ENCODE measurements at places on chromosomes 6 and 20.

DNA sequence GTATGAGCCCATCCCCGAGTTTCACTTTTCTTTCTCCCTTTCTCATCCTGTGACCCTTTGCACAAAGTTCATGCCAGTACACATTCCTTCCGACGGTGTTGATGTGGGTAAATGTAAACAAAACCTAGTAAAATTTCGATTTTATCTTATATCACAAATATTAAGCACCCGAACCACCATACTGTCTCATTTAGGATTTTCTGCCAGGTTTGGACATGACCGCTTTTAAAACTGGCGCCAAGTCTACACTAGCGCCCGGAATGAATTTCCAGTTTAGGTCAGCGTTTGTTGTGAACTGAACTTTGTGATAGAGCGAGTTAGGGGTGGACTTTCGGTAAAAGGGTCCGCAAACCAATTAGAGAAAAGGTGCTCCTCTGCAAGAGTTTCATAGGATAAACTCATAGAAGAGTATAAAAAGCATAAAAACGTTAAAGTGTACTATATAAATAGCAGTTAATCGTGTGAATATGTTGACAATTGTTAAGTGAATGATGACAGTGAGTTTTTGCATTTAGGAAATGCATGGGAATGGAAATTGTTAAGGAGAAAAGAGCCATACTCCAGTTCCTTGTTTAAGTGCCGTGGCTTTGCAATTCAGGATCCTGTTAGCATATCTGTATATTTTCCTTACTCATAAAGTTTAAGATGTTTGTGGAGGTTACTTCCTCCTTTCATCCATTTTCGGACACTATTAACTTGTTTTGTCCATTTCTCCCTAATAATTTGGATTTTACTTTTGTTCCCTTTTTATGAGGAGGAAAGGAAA is 937 bp downstream of the AKAP7 start:
- no peak for DNase-seq

DNA sequence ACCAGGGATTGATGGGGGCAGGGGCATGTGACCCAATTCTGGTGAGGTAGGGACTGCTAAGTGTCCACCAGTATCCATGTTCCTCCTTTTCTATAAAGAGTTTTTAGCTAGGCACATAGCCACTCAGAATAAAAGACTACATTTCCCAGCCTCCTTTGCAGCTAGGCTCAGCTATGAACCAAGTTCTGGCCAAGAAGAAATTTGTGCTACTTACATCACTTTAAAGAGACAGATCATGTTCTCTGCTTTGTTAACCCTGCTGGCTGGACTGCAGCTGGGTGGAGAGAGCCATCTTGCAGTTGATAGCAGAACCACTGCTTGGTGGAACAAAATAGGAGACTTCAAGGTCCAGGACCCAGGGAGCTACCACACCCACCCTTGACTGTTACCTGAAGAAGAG is 5.3 kb upstream of the CCM2L start:
- no peak for DNase-seq

DNA sequence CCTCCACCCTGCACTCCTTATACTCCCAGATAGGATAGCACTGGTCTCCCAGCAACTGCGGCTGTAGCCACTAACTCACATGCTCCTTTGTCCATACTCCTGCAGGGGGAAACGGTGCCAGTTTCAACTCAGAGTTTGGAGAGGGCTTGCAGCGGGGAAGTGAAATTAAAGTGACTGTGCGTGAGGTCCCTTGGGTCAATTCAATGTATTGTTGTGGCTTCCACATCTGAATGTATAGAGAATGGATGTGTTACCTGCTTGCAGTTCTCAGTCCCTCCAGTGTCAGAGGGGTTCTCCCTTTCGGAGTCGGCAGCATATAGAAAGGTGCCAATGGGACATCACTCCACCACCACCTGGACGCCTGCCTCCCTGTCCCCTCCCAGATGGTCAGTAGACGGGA is 93.6 kb upstream of the CNKSR3 start:
- no peak for DNase-seq

GRCh38 chr6:53912661-53913060 is 117.9 kb downstream of the LRRC1 start:
- DNase-seq: no peak

DNA sequence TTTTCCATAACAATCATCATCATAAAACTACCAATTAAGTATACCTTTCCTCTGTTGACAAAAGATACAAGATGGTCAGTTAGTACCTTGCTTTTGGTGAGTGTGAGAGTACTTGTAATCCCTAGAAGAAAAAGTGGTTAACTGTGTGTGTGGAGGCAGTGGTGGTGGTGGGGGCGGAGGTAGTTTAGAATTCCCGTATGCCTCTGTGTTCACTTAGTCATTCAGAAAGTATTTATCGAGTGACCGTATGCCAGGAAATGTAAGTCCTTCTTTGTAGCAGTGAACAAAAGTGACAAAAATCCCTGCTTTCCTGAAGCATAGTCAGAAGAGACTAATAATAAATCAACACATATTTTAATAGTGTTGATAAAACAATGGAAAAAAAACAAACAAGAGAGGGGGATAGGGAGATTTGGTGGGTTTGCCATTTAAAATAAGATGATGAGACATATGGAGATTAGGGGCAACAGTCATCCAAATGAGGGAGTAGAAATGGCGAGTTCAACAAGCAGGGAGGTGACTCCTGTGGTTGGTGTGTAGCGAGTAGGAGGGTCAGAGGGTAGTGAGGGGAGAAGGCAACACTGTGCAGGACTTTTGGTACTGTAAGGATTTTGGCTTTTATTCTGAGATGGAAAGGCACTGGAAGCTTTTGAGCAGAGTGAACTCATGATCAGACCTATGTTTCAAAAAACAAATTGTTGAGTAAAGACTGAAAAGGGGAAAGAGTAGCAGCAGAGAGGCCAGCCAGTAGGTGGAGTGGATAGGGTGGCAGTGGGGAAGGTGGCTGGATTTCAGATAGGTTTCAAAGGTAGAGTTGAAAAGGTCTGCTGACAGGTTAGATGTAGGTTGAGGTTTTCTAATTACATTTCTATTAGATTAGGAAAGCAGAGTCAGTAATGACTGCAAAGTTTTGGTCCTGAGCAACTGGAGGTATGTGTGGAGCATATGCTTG is 40.3 kb upstream of the SIM1 start:
- DNase-seq: no peak

GRCh38 chr6:51936531-51937290 is 150.7 kb downstream of the PKHD1 start:
- no peak for DNase-seq

DNA sequence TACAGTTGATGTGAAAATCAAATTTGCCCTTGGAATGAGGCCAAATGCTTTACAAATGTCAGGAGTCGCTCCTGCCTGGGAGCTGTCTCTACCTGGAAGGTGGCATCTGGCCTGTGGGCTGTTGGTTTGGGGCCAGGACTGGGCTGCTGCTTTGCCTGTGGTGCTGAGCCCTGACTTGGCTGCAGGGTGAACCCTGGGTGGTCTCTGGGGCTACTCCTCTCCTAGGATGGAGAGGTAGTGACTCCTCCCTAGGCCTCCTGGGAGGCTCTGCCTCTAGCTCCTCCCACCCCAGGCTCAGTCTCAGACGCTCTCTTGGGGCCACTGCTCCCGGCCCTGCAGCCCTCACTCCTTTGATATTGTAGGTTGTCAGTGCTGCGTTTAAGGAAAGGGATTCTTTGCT is 47.5 kb downstream of the EFCAB8 start:
- DNase-seq: no peak

DNA sequence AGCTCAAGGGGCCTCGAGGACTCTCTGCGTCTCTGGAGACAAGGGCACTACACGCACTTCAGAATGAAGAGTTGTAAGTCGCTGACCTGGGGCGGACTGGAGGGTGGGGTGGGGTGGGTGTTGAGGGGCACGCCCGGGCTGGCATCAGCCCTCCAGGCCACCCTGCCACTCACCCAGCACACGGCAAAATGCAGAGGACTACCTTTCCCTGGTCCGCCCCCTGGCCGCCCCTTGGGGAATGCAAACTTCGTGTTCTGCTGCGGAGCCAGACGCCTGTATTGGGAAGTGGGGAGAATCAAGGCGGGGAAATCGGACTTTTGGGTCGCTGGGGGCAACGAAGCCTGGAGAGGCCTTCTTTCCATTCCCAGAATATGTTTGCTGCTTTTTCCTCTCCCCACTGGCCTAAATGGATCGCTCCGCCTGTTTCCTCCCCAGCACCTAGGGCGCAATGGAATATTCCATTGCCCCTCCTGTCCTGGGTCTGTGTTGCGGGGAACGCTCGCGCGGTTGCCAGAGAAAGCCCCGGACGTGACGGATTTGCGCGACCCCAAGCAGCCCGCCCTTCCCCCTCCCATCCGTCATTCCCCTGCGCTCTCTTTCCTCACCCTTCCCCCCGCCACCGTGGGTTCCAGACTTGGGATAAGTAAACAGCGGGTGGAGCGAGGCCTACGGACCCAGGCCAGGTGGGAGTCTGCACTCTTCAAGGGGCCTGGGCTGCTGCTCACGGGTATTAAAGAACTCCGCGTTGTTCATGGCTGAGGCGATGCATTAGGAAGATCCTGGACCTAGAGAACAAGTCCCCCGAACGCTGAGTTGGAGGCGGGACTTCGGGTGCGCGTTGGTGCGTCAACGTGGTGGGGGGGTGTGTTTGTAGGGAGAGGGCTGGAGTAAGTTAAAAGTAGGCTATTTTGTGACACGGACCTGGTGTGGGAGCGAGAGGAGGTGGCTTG is at the start of gene PPT2:
TSS of gene PPT2 (plus strand) at position 578 of the 950 bp plus-strand sequence. CDS start 454 bp downstream, outside the sequence.
- DNase-seq: peak; percentile 96

GRCh38 chr6:45983062-45983461 is 32.6 kb downstream of the CLIC5 start:
- no peak for DNase-seq

- no peak for DNase-seq
Measured at GRCh38 chr6:95279616-95280015, 297.7 kb upstream of the MANEA start.

- no peak for DNase-seq
Measured at GRCh38 chr6:34817446-34817845, 25.6 kb downstream of the BLTP3A start.

GRCh38 chr20:51385646-51386530 is 156.6 kb downstream of the NFATC2 start:
- DNase-seq: no peak

DNA sequence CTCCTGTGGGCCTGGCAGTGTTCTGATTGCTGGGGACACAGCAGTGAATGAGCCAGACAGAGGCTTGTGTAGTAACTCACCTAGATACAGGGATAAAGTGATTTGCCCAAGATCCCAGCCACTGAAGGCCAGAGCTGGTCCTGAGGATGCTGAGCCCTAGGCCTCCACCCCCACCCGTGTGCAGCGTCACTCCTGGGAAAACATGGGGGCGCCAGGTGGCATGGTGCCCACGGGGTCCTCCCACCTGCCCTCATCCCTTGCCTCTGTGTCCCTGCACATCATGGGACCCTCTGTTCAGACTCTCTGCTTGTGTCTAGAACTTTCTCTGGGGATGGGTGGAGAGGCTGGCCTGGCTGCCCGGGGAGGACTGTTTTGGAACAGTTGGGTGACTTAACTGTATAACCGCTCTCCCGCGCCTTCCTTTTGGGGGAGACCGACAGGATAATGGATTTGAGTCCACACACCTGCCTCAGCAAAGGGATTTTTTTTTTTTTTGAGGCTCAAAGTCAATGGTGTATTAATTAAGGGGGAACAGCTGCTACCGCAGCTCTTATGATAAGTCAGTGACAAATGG is 19.6 kb downstream of the LEMD2 start:
- no peak for DNase-seq

DNA sequence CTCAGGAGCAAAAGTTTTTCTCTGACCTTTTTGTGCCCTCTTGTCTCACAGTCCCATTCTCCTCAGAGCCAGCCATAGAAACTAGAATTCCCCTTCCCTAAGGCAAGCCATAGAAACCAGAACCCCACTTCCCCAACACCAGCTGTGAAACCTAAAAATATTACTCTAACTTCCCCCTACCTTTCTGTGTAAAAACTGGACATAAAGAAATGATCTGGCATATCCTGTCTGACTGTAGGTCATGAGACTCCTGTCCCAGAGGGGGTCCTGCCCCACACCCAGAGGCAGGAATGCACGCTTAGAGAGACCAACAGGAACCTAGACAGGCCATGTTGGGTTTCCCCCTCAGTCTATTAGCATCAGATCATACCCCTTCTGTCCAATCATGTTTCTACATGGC is 140.6 kb upstream of the SLC22A16 start:
- no peak for DNase-seq

GRCh38 chr6:166775180-166775922 is 148.3 kb upstream of the RPS6KA2 start:
- no peak for DNase-seq

DNA sequence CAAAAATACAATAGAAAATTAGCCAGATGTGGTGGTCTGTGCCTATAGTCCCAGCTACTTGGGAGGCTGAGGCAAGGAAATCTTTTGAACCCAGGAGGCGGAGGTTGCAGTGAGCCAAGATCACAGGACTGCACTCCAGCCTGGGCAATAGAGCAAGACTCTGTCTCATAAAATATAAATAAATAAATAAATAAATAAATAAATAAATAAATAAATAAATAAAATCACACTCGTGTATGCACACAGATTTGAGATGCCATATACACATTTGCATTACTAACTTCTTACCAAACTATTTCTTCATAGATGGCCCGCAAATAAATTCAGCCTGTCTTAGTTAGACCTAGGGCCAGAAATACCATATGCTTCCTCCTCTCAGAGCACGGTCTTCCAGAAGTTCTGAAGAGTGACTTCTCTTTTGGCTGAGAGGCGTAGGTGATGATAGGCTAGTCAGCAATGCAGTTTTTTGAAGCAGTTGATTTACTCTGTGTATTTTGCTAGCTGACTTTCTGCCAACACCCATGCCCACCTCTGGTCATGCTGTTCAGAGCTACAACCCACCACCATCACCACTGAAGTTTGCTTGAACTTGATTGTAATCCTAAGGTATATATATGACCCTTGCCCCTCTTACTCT is 150.1 kb downstream of the SASH1 start:
- no peak for DNase-seq

DNA sequence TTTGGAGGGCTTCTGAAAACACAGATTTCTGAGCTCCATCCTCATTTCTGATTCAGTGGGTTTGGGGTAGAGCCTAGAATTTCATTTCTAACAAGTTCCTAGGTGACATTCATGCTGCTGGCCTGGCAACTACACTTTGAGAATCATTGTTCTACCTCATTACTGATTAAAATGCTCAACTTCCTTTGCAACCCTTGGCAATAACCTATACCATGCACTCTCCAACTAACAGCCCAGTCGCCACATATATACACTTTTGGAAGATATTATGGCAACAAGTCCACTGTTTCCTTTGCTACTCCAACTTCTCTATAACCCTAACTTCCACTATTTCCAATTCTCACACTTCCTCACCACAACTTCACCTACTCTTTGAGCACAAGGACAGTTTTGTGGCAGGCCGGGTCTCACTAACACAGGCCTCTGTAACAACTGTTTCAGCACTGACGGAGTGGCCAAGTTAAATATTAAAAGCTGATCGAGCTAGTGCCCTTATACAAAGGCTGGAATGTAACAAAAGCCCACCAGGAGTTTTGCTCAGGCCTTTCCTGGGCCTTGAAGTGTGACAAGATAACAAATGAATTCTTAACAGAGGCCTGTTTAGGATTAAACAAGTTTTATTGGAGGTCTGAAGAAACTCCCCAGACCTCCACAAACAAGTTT is 32.1 kb upstream of the RAB23 start:
- no peak for DNase-seq

DNA sequence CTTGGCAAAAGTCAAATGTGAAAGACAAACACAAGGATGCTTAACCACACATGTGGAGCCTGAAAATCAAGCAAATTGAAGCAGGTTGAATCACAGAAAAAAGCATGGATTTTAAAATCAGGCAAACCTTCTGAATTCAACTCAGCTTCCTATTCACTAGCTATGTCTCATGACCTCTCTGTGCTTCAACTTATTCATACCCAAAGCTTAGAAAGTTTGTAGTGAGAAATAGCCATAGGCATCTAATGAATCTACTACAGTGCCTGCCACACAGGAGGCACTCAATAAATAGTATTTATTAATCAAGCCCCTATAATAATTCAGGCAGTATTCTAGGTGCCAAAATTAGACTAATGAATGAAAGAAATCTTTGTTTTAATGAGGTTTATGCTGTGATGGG is 112.2 kb upstream of the TNFAIP3 start:
- DNase-seq: no peak
